Osteoblast (primary cell): ENCODE measurements at places on chromosomes 1 and 21.
A peak's percentile ranks its signal among the peaks of the same experiment; 100 is the strongest.

- DNase-seq = no peak
These were observed 135.4 kb upstream of the SOD1 start for GRCh38 chr21:31524140-31524539.

DNA sequence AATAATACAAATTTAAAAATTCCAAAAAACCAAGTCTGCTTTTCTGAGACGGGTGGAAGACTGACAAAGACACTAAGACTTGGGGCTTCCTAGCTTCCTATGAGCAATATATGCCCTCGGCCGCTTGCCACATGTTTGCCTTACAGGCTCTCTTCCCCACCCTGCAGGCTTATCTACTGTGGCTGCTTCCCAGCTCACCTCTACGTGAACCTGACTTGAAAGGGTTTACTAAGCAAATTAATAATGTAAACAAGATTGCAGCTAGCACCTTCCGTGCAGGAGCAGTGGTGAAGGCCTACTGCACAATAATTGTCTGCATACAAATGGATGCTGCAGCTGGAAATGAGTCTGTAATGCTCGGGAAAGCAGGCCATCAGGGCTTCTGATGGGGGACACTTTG is 152.9 kb upstream of the DAB1 start:
- DNase-seq = peak; percentile 31

- DNase-seq = no peak
These were observed 104.4 kb upstream of the DPT start for GRCh38 chr1:168833362-168833761.

DNA sequence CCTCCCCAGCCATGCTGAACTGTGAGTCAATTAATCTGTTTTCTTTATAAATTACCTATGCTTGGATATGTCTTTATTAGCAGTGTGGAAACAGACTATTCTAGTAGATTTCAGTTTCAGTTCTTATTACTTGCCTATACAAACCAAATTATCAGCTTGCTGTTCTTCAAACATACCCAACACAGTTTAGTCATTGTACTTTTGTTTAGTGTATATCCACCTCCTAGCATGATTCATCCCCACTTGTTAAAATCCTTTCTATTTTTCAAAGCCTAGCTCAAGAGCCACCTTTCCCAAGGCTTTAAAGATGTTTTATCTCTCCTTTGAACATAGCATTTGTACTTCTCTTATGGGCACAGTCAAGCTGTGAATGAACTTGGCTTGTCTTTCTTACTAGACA is 195.6 kb upstream of the ZRANB2 start:
- DNase-seq = no peak

DNA sequence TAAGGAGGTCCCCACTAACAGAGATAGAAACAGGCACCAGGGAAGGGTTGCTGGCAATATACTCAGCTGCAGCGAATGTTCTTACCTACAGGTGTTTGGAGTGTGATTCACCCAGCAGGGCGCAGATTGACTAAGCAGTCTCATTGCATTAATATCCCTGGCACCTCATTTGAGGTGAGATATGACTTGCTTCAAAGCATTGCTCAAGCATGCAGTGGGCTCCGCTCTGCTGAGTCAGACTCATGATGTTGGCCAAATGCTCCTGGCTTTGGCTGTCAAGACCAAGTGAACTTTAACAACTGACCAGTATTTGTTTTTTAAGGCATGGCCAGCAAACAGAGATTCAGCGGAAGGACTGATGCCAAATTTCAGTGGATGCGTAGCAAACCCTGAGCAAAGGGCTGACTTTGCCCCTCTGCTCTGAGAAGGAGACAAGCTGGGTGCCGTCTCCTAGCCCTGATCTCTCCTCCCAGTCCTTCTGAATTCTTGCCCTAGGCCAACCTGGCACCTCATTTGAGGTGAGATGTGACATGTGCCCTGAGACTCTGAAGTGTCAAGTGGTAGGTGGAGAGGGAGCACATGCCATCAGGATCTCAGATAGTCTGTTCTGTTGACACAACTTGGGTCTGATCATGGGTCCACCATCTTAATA is 187.1 kb upstream of the COA6 start:
- DNase-seq = no peak

- no peak for DNase-seq
These were observed 57.6 kb downstream of the KCNK2 start for GRCh38 chr1:215140135-215140534.

GRCh38 chr1:78096017-78096416 is 50.3 kb downstream of the GIPC2 start:
- no peak for DNase-seq

GRCh38 chr1:109523706-109524105 is 14.2 kb upstream of the AMIGO1 start:
- DNase-seq = no peak

GRCh38 chr1:174135211-174135610 is 24.1 kb upstream of the RABGAP1L start:
- DNase-seq = peak; percentile 62

DNA sequence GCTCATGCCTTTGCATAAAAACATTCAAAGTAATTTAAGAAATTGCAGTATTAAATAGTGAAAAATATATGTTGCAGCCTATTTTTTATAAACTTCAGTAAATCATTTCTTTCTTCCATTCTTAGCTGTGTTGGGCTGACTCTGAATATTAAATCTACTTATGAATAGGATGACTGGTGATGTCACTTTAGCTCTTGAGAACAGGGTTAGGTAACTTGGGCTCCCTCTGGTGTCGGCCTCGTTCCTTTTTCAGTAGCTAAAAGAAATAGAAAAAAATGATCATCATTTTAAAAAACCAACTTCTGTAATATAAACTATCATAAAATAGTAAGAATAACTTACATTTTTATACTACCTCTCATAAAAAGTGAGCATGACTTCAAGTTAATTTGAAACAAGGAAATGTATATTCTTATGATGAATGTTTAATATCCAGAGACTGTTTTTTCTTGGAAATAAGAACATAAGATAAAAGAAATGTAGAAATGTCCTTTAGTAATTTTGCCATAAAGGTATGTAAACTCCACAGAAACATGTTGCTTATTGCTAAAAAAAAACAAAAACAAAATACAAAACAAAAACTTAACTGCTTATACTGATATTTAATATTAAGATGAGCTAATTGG is 26.8 kb upstream of the NCAM2 start:
- DNase-seq = peak; percentile 43

- DNase-seq = peak; percentile 27
These were observed 26.5 kb downstream of the SNAP47 start for GRCh38 chr1:227761621-227762230.

- DNase-seq = peak; percentile 80
These were observed 771 bp downstream of the RABGAP1L start for GRCh38 chr1:174160109-174160473.

DNA sequence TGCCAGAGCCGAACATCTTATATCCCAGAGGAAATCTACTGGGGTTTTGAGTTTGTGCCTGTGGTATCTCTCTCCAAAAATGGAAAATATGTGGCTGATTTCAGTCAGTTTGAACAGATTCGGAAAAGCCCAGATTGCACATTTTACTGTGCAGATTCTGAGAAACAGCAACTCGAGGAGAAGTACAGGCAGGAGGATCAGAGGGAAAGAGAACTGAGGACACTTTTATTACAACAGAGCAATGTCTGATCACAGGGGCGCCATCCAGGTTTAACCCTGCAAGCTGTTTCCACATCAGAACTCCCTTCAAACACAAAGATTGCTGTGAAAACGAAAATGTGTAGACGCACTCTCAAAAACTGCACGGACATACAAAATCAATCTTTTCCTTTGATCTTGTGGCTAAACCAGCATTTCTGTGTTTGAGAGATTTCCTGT is 43.4 kb downstream of the KCNJ15 start:
- no peak for DNase-seq

GRCh38 chr1:85398391-85399064 is 66.4 kb downstream of the DDAH1 start:
- no peak for DNase-seq

DNA sequence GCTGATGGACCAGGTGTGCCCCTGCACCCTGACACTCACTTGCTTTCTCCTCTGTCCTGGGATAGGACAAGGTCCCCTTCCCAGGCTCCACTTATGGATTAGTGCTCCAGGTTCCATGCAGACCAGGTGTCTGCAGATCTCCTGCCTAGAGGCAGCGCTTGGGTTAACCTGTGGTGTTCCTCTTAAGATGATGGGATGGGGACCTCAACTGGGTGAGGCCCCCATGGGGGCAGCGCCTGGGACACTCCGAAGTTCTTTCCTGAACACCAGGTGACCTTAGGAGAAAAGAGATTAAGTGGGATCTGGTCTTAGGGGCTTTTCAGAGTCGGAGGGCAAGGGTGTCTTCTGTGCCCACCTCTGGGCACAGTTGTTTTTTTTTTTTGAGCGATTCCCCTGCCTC is 21.2 kb downstream of the TNNT2 start:
- DNase-seq = no peak

GRCh38 chr21:45576838-45577737 is 34.8 kb upstream of the SLC19A1 start:
- DNase-seq = peak; percentile 69

DNA sequence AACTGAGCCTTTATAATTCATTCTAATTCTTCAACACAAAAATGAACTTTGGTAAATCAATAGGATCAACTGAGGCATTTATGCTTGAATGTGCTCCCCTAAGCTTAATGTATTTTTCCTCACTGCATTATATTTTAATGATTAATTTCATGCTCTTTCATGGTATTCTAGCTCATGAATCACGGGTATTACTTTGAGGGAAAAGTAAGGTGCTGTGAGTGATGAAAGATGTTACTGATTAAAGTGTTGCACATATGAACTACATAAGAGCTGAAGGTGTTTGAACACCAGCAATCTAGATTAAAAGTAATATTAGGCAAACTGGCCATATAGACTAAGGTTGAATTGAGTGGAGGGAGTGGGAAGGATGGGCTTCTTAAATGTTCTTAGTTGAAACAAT is 1.9 kb downstream of the DPYD start:
- no peak for DNase-seq

GRCh38 chr1:224615861-224616755 is at the start of gene CNIH3:
Gene CNIH3, plus strand, starts transcription at chr1:224616317. Its CDS starts 858 bp downstream, at chr1:224617175.
- peak; percentile 85 for DNase-seq

DNA sequence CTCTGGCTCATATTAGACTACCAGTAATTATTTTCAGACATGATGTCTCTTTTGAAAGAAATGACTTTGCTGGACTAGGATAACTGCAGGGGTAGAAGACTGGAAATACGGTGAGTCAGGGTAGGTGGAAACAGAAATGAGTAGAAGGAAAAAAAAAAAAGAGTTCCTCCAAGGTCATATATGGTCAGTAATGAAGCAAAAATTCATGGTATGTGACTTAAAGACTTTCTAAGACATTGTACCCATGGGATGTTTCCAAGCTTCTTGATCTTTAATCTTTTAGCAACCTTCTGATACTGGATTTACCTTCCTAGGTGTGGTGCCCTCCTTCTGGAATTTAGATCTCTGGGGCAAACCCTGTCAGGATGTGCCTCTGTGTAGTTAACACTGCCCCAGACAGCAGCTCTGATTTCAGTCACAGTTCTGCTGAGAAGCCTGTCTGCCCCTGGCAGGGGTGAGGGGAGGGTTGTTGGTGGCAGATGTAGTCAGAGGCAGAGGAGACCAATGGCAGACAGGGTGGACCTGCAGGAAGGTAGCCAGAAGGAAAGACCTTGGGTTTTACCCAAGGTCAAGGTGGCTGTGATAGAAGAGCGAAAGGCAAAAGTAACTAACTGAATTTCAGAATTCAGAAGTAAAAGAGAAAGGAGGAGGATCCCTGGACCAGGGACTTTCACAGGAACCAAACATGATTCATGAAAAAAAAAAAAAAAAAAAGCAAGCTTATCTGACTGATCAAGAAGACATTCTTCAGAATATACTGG is 44.1 kb upstream of the BCL10 start:
- peak; percentile 63 for DNase-seq

DNA sequence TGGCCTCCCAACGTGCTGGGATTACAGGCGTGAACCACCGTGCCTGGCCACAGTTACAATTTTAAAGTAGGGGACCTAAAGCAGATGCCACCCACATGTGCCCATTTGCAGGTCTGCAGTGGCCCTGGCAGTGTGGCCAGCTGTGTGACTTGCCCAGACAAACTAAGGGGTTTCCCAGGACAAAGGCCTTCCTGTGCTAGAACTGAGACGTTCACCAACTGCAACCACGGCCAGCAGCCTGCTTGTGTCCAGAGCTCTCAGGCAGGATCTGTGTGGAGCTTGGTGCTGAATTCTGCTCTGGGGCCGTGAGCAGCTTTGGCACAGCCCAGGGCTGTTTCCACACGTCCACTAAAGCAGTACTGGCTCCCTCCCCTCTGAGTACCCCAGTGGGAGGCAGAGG is 10.6 kb upstream of the PTTG1IP start:
- DNase-seq = peak; percentile 70

GRCh38 chr1:180912211-180912800 is 391 bp upstream of the KIAA1614 start:
- no peak for DNase-seq

GRCh38 chr21:43307677-43308070 is 119.3 kb downstream of the SIK1 start:
- no peak for DNase-seq

DNA sequence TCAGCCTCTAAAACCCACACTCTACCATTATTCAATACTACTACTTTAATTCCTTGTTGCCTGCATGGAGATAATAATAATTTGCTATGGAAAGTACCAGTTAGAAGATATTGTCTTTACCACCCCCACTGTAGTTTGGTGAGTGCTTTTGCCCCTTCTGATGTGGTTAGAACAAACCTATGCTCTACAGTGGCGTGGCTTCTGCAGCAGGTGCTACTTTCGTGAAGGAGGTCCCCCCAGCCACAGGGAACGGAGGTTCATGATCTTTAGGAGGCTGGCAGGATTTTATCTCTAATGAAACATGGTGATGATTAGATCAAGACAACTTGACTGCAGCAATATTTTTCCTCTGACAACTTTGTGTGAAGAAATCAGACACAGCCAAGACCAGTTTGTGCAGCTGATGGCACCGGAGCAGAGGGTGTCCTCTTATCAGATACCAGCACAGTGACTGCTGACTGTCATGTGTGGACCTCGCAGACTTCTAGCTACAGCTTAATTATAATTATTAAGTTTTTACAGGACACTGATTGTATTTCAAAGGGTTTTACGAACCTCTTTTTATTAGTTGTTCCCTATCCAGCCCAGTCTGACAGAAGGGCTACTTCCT is 10.7 kb upstream of the TCHH start:
- DNase-seq = no peak

DNA sequence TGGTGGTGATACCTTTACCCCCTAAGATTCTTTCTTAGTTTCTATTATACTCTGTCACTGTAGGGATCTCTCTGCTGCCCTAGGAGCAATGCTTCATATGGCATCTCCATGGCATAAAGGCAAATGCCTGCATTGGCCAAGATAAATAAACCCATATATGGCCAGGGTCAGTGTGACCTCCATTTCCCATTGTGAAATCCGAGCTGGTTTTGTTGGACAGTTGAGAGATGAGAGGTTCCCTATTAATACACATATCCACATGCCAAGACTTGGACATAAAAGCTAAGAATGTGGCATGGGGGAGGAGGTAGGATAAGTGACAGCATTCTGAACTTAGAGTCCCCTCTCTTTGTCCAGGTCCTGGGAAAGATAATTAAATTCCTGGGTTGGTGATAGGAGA is 1.4 kb downstream of the TPM3 start:
- peak; percentile 59 for DNase-seq
